Activated naive CD8-positive, alpha-beta T cell treated with anti-CD3 and anti-CD28 coated beads, Interleukin-2, amount 10 ng/mL, durations not matched to agents 7 days and 5 days (primary cell): ENCODE measurements at places on chromosomes 3 and 15.

- DNase-seq, result no peak
- no peak overlapping the region for H3K27ac ChIP-seq
- peaks cover 17% of the 10 kb centered on the region for H3K4me1 ChIP-seq
- peaks cover 7% of the 10 kb centered on the region for H3K27me3 ChIP-seq
- H3K4me3 ChIP-seq, result no peak overlapping the region
Measured at GRCh38 chr3:126923423-126923822, 59.5 kb upstream of the PLXNA1 start.

GRCh38 chr3:3221528-3221927 lies 42.0 kb upstream of the CRBN start:
- H3K36me3 ChIP-seq, result no peaks in the 10 kb centered on the region
- H3K4me1 ChIP-seq, result no peaks in the 10 kb centered on the region
- no peak overlapping the region for H3K4me3 ChIP-seq
- peaks cover 6% of the 10 kb centered on the region for H3K27me3 ChIP-seq

- H3K27me3 ChIP-seq, result peaks cover 33% of the 10 kb centered on the region
- no peak for DNase-seq
- H3K27ac ChIP-seq, result no peak overlapping the region
- H3K4me1 ChIP-seq, result no peaks in the 10 kb centered on the region
Measured at GRCh38 chr3:133734305-133734704, 11.9 kb upstream of the TF start.

GRCh38 chr3:158165730-158166129 lies 55.8 kb downstream of the RSRC1 start:
- H3K4me1 ChIP-seq, result peaks cover 5% of the 10 kb centered on the region
- no peak overlapping the region for H3K4me3 ChIP-seq
- no peaks in the 10 kb centered on the region for H3K27me3 ChIP-seq

DNA sequence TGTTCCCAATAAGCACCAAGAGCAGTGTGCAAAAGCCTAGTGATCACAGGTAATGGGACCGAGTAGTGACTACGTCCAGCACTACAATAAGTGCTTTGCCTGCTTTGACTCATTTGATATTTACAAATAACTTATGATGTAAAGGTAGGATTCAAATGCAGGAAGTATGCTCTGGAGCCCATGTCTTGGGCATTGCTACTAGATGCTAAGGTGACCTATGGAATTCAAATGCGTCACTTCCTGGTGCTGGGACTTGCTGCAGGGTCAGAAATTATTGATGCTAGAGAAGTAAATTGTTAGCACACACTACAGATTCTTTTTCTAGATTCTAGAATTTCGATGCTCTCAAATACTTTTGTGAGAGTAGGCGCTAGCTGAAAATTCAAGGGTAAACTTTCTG lies 101.2 kb upstream of the TSC22D2 start:
- no peak for DNase-seq

- no peaks in the 10 kb centered on the region for H3K4me1 ChIP-seq
- no peak overlapping the region for H3K4me3 ChIP-seq
- DNase-seq, result no peak
- no peak overlapping the region for H3K27ac ChIP-seq
- H3K27me3 ChIP-seq, result no peaks in the 10 kb centered on the region
Measured at GRCh38 chr3:114615523-114616085, 321.8 kb downstream of the TIGIT start.

GRCh38 chr3:55013145-55013925 lies 85.5 kb upstream of the LRTM1 start:
- no peaks in the 10 kb centered on the region for H3K36me3 ChIP-seq
- H3K4me3 ChIP-seq, result no peak overlapping the region
- H3K27me3 ChIP-seq, result no peaks in the 10 kb centered on the region
- H3K27ac ChIP-seq, result no peak overlapping the region
- no peaks in the 10 kb centered on the region for H3K4me1 ChIP-seq

- H3K4me1 ChIP-seq, result peaks cover 11% of the 10 kb centered on the region
- peaks cover 2% of the 10 kb centered on the region for H3K27me3 ChIP-seq
- peaks cover 5% of the 10 kb centered on the region for H3K36me3 ChIP-seq
Measured at GRCh38 chr3:31406896-31407295, 125.8 kb upstream of the STT3B start.
